ENCODE measurements at places on chromosomes 1 and 21. TPM values are rescaled to one million over a fixed set of nuclear protein-coding genes. Genes with fewer than 3 reads are reported as not detected.

DNA sequence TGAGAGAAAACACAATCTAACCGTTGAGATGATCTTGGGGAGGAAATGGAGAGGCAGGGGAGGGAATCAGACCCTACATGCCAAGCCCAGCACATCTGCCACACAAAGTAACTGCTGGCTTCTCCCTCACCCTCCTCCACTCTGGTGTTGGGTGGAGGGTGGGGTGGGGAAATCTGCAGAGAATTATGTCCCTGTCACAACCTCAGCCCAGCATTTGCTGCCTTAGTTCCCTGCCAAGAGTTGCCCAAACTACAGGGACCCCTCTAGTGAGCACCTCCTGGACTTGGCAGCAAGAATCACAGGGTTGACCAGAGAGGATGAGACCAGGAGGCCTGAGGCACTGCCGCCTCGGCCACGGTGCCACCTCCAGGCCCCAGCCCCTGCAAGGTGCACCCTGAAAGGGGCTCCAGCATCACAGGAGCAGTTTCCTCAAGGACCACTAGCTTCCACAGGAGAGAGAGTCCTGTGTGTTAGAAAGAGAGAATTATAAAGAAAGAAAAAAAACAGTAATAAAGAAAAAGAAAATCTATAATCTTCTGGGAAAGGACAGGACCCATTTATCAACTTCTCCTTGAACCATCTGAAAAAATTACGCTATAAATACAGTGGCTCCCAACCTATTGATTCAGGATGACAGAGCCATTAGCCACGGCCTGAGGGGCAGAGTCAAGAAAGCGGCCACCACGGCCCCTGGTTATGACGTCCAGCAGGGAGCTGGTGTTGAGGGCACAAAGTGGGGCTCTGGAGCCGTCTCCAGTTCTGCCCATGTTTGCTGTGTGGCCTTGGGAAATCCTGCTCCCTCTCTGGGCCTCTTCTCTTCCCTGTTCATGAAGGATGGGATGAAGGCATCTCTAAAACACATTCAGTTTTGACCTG, 451.7 kb downstream of the MATN1 start:
- H3K27me3 ChIP-seq: no peaks in the 10 kb centered on the region
- H3K4me3 ChIP-seq: no peak overlapping the region
- no peaks in the 10 kb centered on the region for H3K36me3 ChIP-seq

- H3K36me3 ChIP-seq: no peaks in the 10 kb centered on the region
- no peaks in the 10 kb centered on the region for H3K27me3 ChIP-seq
- DNase-seq: no peak
These were observed 18.7 kb upstream of the CD55 start for GRCh38 chr1:207302618-207303393.

DNA sequence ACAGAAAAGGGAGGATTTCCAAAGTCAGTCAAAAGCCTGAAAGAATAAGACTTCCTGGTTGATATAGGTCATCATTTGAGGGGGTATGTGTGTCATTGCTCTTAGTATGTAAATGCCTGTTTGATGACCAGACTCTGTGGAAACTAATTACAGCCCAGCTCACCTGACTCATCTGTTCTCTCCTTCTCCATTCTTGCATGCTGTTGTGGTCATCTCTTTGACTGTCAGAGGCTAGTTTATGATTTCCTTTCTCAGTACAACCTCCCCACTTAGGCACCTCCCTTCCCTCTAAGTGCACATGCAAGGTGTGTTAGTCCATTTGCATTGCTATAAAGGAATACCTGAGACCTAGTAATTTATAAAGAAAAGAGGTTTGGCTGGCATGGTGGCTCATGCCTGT, 2.4 kb upstream of the C1orf116 start:
- no peak overlapping the region for H3K4me3 ChIP-seq
- no peak overlapping the region for H3K27ac ChIP-seq
- H3K36me3 ChIP-seq: no peaks in the 10 kb centered on the region
- DNase-seq: no peak

GRCh38 chr1:172169836-172170235, 250.6 kb upstream of the C1orf105 start:
- H3K4me3 ChIP-seq: no peak overlapping the region
- no peak overlapping the region for H3K27ac ChIP-seq
- no peak for DNase-seq
- H3K36me3 ChIP-seq: no peaks in the 10 kb centered on the region

DNA sequence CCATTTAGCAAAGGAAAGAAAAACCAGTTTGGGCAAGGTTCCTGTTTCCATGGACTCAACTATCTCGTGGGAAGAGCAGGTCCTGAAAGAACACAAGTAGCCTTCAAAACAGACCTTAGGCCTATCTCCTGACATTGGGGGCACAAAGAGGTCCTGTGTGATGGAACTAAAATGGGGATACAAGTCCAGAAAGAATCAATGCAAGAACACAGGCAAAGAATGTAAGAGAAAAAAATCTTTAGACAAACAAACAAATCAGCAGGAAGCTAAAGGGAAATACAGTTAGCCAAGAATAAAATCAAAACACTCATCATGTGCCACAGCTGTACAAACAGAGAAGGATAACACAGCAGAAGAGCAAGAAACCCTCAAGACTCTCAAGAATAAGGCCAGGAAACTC, 28.2 kb downstream of the SLC30A10 start:
- H3K27me3 ChIP-seq: no peaks in the 10 kb centered on the region
- peaks cover 13% of the 10 kb centered on the region for H3K4me1 ChIP-seq
- no peaks in the 10 kb centered on the region for H3K36me3 ChIP-seq
- DNase-seq: no peak
- H3K4me3 ChIP-seq: no peak overlapping the region

TRIM46 gene
- 15.4 TPM for total RNA-seq

IVL gene
- total RNA-seq: not detected

BACE2 gene
- 6.8 TPM for total RNA-seq

AADACL3 gene
- total RNA-seq: 1.5 TPM
